Fibroblast of skin of left biceps (primary cell): ENCODE measurements at places on chromosomes 2 and 18.
A peak's percentile ranks its signal among the peaks of the same experiment; 100 is the strongest.

- DNase-seq = no peak
Observed at GRCh38 chr18:37584952-37585695, 19.5 kb upstream of the CELF4 start.

GRCh38 chr2:147083664-147084063 is 761.2 kb upstream of the ACVR2A start:
- DNase-seq = no peak

GRCh38 chr2:18356676-18357075 is 203.8 kb downstream of the RDH14 start:
- DNase-seq = no peak

DNA sequence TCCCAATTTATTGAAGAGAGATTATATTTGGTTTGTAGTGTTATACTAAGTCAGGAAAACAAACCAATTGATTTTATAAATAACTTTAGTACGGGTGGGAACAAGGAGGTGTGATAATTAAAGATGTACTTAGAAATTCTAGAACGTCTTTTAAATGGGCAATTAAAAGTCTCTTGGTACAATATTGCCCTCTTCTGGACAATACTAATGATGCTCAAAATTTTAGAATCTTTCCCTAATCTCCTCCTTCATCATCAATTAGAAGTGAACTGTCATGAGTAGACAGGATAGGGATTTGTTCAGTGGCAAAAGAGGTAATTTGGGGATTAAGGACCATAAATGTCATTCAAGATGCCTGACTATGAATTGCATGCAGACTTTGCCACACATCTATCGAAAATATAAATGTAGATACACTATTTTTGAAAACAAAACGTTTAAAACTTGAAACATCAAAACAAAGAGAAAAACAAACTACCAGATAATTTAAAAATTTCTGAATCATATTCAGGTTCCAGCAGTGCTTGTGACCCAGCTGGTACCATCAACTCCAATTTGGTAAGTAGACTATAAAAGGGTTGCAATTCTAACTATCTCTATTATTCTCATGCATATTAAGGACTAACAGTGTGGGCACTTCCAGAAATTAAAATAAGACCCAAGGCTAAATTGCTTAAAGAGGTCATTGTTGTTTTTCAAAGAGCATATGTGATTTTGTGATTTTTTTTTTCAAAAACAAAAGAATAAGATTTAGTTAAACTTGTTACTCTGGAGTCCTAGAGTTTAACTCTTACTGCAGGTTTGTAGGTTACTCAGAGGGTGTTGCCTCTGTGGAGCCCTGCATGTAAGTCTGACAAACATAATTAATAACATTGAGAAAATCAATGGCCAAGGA is 123.5 kb downstream of the LAMA3 start:
- no peak for DNase-seq

DNA sequence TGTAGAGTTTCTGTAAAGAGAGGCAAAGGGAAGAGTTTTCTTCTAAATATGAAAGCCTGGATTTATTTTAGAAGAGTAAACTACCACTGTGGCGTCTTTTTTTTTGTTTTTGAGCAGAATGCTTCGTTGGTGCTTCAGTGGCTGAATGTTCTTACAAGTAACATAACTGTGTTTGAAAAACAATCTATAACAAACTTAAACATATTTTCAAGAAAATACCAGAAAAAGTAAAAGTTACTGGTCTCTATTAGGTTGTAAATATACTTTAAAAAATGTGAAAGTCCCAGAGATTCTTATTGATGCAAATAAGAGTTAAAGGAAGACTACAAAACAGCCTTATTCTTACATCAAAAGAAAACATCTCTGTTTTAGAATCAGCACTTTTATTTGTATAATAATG is 76.2 kb downstream of the NEB start:
- DNase-seq = no peak

DNA sequence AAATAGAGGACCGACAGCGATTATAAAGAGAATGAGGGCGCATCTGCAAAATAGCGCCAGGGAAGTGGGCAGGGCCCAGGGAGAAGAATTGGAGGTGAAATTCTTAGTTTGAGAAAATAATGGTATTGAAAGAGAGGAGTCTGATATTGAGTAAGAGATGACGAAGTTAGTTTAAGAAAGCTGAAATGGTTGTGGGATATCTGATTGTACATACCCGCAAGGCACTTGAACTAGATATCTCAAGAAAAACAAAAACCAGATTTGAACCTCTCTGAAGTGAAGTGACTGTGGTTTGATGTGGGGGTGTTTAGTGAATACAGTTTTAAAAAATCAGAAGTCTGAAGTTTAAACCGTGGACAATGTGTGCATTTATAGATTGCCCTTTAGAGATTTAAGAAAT is 38.9 kb downstream of the ZNF532 start:
- DNase-seq = no peak

GRCh38 chr2:152505495-152505906 is 170.5 kb downstream of the FMNL2 start:
- DNase-seq = no peak

DNA sequence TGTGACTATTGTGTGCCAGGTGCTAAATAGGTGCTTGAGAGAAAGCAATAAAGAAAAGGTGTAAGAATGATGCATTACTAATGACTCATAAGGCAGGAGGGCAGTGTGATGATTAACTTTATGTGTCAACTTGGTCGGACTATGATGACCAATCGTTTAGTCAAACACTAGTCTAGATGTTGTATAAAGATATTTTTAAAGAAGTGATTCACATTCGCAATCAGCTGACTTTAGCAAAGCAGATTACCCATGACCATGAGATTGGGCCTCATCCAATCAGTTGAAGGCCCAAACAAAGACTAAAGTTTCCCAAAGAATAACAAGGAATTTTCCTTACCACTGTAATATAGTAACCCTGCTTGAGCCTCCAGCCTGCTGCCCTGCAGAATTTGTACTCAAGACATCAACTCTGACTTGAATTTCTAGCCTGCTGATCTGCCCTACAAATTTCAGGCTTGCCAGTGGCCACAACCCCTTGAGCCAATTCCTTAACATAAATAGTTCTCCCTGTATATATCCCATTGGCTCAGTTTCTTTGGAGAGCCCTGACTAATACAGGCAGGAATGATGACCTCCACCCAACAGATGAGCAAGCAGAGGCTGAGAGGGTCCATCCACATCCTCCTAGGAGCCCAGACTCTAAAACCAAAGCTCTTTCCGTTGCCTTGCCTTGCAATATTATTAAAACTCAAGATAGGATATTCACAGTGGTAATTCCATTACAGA is 132.6 kb downstream of the ACTR3 start:
- peak; percentile 9 for DNase-seq

DNA sequence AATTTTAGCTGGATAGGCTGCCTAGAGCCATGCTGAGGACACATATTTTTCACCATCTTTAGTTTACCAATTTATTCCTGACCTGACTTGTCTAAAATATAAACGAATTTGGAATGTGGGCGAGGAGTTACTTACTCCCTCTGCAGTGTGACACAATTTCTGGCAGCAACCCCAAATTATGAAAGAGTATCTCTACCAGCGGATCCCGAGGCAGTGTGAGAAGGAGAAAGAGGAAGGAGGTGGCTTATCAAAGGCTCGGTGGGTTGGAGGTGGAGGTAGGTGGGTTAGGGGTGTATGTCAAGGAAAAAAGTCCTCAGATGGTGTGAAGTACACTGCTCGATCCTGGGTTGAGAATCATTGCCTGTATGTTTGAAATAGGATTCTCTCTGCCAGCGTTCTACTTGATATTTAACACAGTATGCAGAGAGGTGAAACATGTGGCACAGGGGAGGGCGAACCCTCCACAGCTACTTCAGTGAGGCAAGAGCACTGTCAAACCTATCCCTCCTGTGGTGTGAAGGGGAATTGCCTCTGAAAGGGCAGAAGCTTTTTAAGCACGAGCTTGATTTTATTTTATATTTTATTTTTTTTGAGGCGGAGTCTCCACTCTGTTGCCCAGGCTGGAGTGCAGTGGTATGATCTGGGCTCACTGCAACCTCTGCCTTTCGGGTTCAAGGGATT is 76.0 kb downstream of the RFTN2 start:
- DNase-seq = no peak

GRCh38 chr2:18891600-18892345 is 302.4 kb upstream of the NT5C1B start:
- DNase-seq = peak; percentile 65

GRCh38 chr2:237327175-237327950 is 86.6 kb downstream of the COL6A3 start:
- no peak for DNase-seq

DNA sequence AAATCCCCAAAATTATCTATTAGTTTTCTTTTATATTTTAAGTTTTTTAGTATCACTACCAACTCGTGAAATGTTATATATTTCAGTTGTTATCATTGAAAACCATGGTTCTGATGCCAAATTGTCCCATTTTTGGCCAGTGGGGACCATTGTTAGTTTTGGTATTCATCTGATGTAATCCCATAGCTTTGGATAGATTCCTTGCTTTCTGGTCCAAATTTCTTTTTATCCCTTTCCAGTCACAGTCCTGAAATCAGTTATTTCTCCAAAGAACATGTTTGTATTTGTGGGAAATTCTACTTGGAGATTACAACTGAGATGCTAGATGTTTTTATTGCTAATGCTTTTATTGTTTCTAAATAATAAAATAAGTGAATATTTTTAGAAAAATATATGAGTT is 976.8 kb upstream of the CRIM1 start:
- DNase-seq = no peak

DNA sequence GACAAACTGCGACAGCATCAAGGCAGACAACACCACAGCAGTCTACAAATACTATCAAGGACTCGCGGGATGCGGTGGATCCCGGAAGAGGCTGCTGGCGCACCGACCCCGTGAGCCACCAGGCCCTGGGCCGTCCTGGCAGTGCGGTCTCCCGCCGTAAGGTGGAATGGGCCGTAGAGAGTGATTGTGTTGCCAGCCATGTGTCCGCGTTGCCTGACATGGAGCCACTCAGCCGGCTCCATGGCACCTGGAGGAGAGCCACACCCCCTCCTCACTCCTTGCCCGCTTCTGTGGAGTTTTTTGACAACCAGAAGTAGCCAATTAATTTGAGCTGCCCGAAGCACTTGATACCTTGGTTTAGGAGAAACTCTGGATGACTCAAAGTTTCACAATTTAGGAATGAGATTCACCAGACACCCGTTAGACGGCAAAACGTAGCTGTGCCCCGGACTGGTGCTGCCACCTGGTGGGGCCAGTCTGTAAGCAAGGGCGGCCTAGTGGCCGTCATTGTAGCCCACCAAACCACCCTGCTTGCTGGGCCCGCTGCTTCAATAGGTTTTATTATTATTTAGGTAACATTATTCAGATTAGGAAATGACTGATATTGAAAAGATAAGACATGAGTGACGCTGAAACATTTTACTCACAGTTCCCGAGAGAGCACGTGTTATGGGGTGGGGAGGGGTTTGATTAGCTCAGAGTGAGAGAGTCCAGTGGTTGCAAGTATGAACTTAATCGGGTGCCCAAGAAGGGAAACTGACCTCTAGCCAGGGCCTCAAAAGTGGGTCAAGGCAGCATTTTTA is 10.2 kb upstream of the IMP4 start:
- DNase-seq = peak; percentile 50

DNA sequence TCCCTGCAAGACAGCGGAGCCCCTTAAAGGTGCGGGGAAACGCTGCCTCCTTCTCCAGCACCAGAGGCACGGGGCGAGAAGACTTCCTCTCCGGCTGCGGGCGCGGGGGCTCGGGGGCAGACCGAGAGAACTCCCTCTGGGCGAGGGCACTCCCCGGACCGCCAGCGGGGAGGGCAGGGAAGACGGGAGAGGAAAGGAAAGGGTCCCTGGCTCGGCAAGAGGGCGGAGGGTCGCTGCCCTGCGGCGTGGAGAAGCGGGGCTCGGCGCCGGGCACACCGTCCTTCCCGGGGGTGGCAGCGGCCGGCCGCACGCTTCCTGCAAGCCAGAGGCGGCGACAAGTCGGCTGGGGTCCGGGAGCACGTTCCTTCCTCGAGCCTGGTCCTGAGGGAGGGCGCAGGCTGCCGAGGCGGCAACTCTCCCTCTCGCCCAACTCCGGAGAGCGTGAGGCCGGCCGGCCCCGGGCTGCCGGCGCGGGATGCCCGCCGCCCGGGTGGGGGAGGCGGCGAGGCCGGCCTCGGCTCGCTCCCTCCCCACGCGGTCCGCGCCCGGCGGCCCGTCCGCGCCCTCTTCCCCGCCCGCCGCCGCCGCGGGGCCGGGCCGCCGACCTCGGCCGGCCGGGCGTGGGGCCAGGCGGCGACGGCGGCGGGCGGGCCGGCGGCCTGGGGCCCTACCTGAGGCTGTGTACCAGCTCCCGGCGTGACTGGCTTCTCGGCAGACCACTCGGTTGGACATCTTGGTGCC is 1.1 kb downstream of the MEMO1 start:
- DNase-seq = no peak

DNA sequence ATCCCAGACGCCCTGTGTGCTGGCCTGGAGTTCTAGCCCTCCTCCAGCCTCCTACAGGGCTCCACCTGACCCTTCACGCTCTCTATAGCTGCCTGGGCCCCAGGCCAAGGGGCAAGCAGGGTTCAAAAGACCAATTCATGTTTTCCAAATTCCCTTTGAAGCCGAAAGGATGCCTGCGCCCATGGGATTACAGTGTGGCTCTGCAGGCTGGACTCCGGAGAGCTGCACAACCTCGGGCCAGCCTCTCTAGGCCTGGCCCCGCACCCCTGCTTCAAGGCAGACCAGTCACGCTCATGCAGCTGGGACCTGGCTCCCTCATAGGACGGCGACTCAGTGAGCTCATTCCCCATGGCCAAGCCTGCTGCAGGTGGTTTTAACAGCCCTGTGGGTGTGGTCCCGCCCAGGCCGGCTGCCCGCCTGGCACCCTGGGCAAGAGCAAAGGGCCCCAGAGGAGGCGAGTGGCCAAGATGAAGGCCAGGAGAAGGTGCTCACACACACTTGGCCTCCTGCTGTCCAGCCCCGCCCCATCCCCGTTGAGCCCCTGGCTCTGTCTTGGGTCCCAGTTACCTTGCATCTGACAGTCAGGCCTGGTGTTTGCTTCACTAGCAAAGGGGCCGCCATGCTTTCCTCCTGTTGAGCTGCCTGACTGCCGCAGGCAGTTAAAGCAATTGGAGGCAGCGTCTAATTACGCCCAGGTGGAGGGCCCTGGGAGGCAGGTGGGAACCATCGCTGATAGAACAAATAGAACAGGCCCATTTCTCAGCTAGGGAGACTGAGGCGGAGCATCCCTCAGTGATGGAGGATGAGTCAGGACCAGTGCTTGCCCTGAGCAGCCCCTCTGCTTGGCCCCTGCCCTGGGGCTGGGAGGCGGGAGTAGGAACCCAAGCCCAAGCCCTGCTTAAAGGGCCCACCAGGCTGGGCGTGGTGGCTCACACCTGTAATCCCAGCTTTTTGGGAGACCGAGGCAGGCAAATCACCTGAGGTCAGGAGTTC is 56.9 kb downstream of the SMAD7 start:
- no peak for DNase-seq

DNA sequence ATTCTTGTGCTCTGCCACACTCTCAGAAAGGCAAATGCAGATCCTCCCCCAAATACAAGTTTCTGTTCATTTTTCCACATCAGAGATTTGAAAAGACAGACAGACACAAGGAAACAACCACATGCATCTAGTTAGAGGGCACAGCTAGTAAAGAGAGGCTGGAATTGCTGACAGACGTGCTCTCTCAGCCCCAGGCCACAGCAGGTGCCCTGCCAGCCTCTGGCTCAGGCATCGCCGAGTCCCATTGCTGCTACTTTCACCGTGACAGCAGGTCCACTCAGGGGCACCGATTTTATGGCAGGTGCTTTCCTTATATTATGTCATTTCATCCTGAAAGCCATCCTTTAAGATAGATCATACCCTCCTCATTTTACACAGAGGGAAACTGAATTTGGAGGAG is 507.5 kb downstream of the EIPR1 start:
- no peak for DNase-seq

GRCh38 chr2:109382951-109383350 is 230.8 kb downstream of the SEPTIN10 start:
- DNase-seq = peak; percentile 13
